NCI-H460 (cell line): ENCODE measurements at places on chromosomes 5 and 9. TPM values are rescaled to one million over a fixed set of nuclear protein-coding genes. Genes with fewer than 3 reads are reported as not detected.

DNA sequence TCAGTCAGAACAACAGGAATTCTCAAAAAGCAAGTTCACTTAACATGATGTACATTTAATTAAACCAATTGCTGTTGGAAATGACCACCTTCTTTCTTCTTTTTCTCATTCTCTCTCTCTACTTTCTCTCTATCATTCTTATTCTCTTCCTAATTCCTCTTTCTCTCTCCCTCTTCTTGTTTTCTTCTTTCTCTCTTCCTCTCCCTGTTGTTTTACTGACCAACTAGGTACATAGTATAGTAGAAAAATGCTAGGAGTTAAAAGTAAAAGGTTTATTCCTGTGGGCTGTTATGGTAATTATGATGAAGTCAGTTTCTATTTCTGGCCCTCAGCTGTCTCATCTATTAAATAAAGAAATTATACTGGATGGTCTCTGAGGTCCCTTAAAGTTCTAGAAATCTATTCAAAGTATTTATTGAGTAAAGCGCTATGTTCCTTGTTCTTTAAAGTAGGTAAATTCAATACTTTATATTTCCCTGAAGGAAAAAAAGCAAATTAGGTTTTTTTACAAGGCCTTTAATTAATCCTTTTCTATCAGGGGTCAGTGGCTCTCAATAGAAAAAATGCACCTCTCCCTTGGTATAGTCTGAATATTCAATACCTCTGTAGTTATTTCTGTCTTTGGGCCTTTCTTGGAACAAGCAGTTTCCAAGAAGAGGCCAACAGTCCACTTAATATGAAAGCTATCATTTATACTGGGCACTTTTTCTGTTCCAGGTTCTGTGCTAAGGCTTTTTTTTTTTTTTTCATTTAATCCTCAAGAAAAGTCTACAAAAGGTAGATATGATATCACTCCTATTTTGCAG lies 102.3 kb upstream of the SLC30A5 start:
- DNase-seq: no peak

DNA sequence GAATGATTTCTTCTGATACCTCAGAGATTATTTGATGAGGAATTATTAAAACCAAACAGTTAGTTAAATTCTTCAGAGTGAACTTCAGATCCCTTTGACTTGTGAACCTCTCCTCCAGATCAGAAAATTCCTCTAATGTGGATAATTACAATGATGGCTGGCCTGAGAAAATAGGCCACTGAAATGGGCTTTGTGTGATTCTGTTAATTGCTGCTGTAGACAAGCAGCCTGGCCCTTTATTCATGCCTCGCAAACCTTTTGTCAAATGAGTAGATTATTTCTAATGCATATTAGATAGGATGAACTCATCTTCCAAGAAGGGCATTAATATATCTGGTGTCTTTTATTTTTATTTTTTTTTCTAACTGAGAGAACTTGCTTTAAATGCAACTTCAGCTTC lies 855.2 kb downstream of the TLE4 start:
- DNase-seq: no peak

DNA sequence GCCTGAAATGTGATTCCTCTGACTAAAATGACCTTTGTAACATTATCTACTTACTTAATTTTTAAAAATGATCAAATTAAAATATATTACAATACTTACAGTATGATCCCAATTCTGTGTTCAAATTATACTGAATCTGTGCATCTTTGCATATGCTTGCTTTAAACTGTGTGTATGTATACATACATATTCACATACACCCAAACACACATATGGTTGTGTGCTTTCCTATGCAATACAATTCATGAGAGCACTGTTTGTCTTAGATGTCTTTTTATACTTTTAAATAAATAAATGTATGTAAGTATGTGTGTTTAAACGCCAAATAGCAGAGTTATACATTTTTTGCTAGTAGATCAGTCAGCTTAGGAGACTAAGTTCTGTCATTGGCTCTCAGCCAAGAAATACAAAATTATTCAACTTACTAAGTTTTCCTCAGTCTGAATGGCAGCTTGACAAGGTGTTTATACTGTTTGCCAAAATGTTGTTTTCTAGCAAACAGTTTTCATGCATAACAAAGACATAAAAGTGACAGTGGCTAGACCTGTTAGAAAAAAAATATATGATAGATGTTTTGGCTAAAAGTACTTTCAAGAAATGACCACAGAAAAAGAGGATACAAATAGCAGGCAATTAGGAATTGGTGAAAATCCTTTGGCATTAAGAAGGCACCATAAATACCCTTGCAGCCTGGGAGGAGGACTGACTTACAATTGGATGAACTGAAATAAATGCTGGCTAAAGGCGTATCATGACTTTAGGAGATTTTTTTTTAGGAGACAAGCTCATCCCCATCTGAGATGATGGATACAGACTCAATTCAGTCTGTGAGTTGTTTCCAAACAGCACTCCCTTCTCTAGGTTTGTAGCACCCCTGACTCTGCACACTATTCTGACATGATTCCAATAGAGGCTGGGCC lies 7.9 kb downstream of the TICAM2 start:
- DNase-seq: no peak

DNA sequence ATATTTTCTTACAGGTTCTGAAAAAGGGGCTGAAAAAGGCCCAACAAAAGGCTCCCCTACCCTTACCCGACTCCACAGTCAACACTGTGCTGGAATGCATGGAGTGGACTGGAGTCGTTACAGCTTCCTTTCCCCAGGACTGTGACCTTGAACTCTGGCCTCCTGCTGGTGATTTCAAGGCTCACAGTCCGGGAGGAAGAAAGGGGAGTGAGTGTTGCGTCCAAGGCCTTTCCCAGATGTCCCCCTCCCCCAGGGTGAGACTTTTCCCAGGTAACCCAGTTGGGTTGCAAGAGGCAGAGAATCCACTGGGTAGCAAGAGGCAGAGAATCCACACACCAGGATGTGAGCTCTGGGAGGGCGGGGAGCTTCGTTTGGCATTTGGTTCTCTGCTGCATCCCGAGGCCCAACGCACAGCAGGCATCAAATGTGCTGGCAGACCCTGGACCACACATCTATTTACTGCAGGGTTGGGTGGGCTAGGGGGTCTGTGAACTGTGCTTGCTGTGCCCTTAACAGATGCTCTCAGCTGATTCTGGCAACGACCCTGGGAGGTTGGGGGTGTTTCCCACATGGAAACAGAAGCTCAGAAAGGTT lies 37.5 kb downstream of the FABP6 start:
- no peak for DNase-seq

FOXD4L5 gene
- 0.10 and 0.20 TPM in 2 replicates for total RNA-seq

DNA sequence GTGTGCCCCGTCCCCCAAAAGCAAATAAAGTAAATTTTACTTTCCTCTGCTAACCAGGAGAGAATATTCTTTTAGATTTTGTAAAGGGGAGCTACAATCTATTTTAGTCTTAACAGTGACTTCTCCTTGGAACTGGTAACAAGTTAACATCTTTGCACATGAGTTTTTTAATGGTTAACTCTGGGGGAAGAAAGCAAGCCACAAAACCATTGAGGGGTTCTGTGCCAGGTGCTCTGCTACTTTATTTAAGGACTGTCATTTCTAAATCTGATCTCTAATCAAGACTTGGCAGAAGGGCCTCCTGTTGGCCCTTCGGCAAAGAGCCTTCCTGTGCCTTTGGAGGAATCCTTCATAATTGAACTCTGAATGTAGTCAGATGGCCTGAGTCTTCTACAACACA lies 153.4 kb downstream of the SLC12A2 start:
- no peak for DNase-seq

ITGA1 gene
- total RNA-seq: 2.7 and 4.5 TPM in 2 replicates

- DNase-seq: no peak
These were observed 2.0 kb downstream of the SCGB3A2 start for GRCh38 chr5:147880487-147880886.

SMIM33 gene
- not detected in 2 replicates for total RNA-seq
